Fibroblast of lung (primary cell): ENCODE measurements at places on chromosomes 6 and 20. TPM values are rescaled to one million over a fixed set of nuclear protein-coding genes. Genes with fewer than 3 reads are reported as not detected.

GRCh38 chr6:56515081-56515905 lies 127.4 kb downstream of the DST start:
- DNase-seq, result no peak

- DNase-seq, result no peak
These were observed 89.5 kb downstream of the SNX5 start for GRCh38 chr20:17878912-17879602.

ATP6V1G2 gene
- 9.1 and 16.0 TPM in 2 replicates for polyA plus RNA-seq

DNA sequence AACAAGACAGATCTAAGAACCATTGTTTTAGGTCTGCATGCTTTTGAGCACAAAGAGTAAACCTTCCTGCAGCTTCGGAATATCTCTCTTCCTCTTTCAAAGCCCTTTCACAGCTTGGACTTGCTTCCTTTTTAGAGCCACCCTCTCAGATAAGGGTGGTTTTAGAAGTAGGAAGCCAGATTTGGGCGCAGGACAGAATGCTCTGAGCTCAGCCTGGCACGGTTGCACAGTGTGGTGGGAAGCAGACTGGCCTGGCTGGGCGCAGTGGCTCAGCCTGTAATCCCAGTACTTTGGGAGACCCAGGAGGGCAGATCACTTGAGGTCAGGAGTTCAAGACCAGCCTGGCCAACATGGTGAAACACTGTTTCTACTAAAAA lies 35.6 kb upstream of the PNRC1 start:
- no peak for DNase-seq

- DNase-seq, result no peak
These were observed 52.8 kb downstream of the UST start for GRCh38 chr6:148799647-148800046.

- DNase-seq, result no peak
These were observed 51.6 kb downstream of the CDH4 start for GRCh38 chr20:61303675-61304074.

RAMACL gene
- polyA plus RNA-seq, result 0.20 and 0.22 TPM in 2 replicates

GRCh38 chr6:37587866-37588734 lies 88.4 kb upstream of the CCDC167 start:
- DNase-seq, result no peak

DNA sequence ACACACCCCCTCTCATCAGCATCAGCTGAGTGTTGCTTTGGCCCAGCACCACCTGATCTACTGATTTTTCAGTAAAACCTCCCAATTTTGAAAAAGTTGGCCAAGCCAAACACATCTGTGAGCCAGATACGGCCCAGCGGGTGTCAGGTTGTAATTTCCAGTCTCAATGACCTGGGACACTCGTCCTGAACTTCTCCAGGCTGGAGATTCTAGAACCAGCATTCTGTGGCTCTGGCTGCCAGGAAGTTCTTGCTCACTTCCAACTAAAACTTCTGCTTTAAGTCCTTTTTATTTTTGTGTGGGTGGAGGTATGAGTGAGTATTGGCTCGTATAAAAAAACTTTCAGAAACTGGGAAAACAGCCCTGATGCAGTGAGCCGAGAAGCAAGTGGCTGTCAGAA lies 5.1 kb downstream of the KIAA1755 start:
- peak; percentile 79 for DNase-seq

TUBB2B gene
- 3.4 and 5.2 TPM in 2 replicates for polyA plus RNA-seq

DNA sequence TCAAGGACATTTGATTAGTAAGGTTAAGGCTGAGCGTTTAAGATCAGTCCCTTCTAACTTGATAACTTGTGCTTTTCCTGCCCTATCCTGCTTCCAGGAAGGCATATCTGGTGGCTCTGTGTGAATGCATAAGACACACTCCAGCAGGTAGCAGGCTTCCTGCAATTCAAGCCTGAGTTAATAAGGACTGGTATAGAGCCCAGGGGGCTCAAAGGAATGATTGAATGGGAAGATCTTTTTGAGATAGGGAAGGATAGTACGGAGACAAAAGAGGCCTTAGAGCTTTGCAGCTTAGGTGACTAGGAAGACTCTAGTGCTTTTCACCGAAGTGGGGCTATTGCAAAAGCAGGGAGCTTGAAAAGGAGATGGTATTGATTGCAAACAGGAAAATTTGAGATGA lies 307.1 kb downstream of the GRIK2 start:
- no peak for DNase-seq

- DNase-seq, result no peak
These were observed 80.0 kb downstream of the ATRN start for GRCh38 chr20:3550837-3551236.

ERVFRD-1 gene
- not detected in 2 replicates for polyA plus RNA-seq

AARS2 gene
- 3.4 and 5.5 TPM in 2 replicates for polyA plus RNA-seq

DNA sequence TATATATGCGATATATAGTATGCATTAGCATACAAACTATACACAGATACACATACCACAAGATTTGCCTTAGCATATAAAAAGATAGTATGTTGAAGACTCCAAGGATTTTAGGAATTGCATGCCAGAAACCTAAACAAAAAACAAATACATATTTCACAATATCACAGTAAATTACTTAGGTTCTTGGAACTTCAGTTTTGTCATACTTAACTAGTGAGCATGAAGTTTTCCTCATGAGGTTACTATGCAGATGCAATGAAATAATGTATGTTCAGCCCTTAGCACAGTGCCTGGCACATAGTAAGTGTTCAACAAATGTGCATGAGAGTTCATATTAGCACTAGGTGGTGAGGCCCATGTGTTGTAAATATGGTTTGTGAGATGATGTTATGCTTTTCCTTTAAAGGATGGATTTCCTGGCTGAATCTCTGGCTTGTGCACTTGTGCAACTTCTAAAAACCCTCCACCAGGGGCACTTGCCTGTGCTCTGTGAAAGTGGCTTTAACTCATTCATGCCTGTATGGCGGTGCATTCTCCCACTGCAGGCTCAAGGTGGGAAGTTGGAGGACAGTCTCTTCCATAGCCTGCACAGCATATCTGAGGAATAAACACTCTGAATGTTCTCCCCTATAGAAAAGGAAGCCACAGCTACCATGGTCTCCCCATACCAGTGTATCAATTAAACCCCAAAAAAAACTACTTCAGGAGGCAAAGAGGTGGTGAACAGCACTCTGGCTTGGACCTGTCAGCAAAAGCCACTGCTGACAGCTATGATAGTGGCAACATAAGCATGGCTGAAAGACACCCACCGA lies 624.1 kb upstream of the CDH4 start:
- no peak for DNase-seq

PBX2 gene
- 39.4 and 41.8 TPM in 2 replicates for polyA plus RNA-seq

KCNK15 gene
- 0.03 and 2.2 TPM in 2 replicates for polyA plus RNA-seq

IRAK1BP1 gene
- 2.4 and 2.5 TPM in 2 replicates for polyA plus RNA-seq

SLC32A1 gene
- polyA plus RNA-seq, result not detected in 2 replicates

SPATA2 gene
- polyA plus RNA-seq, result 3.6 and 4.2 TPM in 2 replicates

GRCh38 chr20:17615645-17616479 lies 46.0 kb downstream of the DSTN start:
- no peak for DNase-seq
